ENCODE measurements at places on chromosomes 3 and 15.

DNA sequence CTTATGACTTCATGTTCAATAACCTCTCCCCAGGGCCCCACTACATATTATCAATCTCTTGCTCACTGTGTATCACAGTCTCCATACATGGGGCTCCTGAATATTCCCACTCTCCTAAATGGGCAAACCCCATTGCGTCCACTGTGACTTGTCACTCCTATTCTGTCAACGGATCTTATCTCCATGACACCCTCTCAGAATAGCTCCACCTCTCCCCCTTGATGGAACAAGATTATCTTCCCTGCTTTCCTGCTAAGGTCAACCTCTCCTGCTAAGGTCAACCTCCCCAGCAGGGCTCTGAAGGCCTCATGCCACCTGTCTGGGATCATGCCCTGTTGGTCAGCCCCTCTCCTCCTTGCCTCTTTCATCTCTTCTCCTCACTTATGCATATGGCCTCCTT lies 1.8 kb downstream of the CLDN18 start:
- no peak for DNase-seq

- no peak for DNase-seq
Observed at GRCh38 chr3:195012571-195012970, 258.4 kb downstream of the XXYLT1 start.

DNA sequence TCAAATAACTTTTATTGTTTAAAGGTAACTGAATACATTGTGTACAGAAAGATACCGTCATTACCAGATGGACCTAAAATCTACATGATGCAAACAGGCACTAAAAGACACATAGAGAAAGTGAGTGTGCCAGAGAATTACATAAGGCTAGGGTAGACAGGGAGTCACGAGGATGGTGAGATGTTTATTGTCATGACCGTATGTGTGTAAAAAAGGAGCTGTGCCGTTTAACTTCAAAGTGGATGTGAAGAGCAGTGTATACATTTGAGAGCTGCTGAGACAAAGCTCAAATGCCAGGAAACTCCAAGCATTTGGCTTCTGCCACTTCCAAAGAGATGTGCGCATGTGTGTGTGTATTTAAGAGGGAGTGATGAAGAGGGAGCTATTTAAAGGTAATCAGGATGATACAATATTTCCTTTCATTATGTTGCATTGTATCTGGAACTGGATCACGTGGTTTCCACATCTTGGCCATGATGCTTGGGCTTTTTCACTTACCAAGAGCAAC lies 51.4 kb upstream of the IGF1R start:
- no peak for DNase-seq

GRCh38 chr15:99564221-99565048 lies 1.3 kb upstream of the MEF2A start:
- no peak for DNase-seq

- DNase-seq = no peak
Observed at GRCh38 chr3:79258479-79258878, 509.3 kb downstream of the ROBO1 start.

GRCh38 chr15:93088200-93088980 lies 621 bp downstream of the RGMA start:
- DNase-seq = no peak

- no peak for DNase-seq
Observed at GRCh38 chr3:110139048-110139447, 801.7 kb upstream of the DPPA4 start.

- no peak for DNase-seq
Observed at GRCh38 chr3:26681632-26682031, 59.1 kb downstream of the LRRC3B start.

DNA sequence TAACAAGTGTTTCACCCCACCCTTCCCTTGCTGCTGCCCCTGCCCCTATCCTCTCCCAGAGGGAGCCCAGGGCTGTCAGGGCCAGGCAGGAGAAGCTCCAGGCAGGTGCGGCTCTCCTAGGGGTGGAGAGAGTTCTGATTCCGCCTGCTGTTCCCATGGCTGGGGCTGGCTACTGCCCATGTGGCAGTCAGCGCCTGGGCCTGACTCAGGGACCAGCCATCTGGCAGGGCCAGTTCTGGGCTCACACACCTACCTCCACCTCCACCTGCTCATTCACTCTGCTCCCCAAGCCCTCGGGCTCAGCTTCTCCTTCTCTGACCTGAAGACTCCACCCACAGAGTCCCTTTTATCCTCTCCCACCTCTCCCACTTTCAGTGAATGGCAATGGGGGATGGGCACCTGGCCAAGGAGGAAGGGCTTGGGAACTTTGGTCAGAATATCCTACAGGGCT lies 23.4 kb downstream of the AMOTL2 start:
- DNase-seq = no peak

- no peak for DNase-seq
Observed at GRCh38 chr15:28911310-28911931, 25.6 kb downstream of the APBA2 start.

DNA sequence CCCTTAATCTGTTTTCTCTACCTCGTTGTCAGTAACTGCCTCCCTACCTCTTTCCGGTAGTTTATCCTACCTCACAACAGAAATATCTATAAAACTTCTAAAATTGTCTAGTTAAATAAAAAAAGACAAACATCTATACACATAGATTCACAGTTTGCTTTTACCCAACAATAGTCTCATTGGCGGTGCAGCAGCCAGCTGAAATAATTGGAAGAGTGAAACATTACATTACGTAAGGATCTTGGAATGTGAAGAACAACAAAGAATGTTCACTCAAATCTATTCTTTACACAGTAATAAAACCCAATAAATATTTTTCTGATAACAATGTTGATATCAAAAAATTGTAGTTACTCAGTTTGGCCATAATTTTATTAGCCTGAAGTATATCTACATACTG lies 115.5 kb upstream of the ARPP21 start:
- DNase-seq = no peak

GRCh38 chr15:90751300-90751825 lies 34.2 kb downstream of the BLM start:
- DNase-seq = no peak

GRCh38 chr3:144141496-144141895 lies 169.9 kb downstream of the DIPK2A start:
- no peak for DNase-seq

DNA sequence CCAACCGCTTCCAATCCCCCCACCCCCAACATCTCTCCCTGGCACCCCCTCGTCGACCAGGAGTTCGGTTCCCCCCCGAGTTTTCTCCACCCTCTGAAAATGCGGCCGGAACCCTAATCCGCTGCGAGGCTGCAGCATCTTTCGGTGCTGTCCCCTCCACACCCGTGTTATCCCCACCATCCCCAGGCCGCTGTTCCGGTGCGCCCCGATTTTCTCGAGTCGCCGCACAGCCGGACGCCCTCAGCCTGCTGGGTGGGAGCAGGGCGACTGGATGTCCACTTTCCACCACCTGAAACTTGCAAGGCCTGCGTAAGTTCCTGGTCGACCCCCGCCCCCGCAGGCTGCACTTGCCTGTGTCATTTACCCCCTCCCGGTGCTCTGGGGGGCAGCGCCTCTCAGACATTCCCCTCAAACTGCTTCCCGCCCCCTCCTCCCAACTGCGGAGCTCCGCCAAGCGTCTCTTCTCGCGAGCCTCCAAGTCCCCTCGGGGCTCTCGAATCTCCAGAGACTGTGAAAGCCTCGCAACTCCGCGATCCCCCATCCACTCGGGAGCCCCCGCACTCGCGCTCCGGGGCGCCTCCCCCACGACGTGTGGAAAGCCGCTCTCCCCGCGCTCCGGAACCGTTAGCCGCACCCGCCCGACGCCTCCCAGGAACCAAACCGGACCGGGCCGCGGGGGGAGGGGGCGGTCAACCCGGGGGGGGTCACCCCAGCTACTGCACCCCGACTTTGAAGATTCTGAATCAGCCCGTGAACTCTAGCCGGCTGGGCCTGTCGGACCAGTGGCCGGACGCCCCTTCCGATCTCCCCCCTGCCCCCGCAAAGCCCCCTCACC lies 566 bp downstream of the ETV5 start:
- no peak for DNase-seq

DNA sequence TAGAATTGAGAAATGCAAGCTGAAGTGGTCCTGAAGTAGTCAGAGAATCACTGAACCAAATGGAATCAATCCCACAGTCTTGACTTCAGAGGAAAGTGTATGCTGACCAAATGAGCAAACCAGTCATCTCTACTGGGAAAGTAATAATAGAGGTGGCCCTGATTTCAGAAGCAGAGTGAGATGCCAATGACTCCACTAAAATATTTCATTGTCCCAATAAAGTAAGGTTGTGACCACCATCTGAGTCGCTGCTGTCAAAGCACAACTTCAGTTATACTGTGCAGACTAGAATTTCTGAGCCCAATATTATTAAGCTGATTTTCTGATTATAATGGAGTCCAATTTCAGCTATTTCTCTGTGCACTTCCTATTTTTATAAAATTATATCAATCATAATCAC lies 334.4 kb upstream of the THBS1 start:
- no peak for DNase-seq

DNA sequence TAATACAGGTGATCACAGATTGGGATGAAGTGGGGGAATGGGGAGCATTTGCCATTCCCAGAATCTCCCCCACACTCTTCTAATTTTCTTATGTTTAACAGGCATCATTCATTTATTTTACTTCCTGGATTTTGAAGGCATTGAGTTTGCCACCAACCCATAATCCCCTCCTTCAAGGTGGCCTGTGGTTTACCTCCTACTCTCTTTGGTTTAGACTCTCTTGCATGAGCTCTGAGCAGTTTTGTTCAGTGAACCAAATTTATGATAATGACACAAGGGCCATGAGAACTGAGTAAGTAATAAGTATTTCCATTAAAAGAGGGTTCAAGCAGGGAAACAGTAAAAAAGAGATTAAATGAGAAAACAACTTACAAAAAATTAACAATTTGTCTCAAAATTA lies 703.1 kb upstream of the CFAP20DC start:
- no peak for DNase-seq

DNA sequence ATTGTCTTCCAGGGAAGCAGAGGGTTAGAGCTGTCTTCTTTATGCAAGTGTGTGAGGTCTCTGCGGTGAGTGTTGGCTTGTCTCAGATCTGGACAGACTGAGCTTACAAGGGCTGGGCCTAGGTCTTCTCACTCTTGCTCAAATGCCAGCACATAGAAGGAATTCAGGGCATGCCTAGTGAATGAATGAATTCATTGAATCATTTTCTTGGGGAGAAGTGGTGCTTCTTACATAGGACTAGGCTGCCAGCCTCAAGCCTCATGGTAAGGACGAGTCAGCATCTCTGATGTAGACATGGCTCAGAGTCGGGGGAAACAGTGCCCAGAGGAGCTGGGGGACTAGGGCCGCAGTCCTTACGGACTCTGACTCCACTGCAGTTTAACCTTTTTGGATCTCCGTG lies 17.2 kb downstream of the MKRN2 start:
- DNase-seq = no peak

- no peak for DNase-seq
Observed at GRCh38 chr3:103349760-103350159, 914.9 kb downstream of the ZPLD1 start.

GRCh38 chr3:154898443-154898842 lies 181.7 kb upstream of the MME start:
- no peak for DNase-seq

DNA sequence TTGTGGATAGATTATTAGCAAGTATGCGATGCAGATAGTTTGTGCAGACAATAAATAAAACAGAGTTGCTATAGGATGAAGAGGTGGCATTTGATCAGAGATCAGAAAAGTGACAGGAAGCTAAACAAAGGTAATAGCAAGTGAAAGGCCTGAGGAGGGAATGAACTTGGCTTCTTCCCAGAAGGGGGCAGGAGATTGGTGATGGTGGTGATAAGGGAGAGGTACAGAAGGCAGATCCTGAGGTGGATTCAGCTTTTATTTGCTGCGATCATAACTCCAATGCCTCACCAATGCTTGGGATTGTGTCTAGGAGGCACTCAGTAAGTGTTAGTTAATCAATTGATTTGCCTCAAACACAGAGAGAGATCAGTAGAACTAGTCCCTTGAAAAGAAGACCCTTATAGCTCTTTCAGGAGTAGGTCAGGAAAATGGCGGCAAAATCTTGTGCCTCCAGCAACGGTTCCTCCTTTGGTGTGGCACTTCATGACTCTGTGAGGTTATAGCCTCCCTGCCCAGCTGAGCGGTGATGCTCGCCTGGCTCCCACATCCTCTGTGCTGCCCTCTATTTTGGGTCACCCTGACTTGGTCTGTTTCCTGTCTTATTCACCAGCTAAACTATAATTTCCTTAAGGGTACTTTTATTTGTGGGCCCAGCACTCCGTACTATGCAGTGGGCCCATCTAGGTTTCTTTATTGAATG lies 37.5 kb downstream of the TGFBR2 start:
- no peak for DNase-seq

DNA sequence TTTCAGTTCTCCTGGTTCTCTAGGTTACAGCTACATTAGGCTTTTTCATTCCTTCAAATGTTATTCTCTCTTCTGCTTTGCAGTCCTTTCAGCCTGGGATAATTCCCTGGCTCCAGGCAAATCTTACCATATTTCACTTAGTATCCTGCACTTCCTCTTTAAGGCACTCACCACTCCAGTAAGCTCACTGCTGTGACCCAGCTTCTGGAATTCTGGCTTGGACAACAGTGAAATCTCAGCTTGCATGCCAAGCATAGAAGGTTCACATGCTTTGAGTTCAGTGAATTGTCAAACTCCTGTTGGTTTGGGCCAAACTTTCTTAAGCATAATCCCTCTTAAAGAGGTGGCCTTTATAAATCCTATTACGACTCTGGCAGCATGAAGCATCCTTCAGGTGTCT lies 69.4 kb downstream of the SCN10A start:
- DNase-seq = no peak

GRCh38 chr3:131047582-131047981 lies 20.9 kb downstream of the NEK11 start:
- DNase-seq = no peak

DNA sequence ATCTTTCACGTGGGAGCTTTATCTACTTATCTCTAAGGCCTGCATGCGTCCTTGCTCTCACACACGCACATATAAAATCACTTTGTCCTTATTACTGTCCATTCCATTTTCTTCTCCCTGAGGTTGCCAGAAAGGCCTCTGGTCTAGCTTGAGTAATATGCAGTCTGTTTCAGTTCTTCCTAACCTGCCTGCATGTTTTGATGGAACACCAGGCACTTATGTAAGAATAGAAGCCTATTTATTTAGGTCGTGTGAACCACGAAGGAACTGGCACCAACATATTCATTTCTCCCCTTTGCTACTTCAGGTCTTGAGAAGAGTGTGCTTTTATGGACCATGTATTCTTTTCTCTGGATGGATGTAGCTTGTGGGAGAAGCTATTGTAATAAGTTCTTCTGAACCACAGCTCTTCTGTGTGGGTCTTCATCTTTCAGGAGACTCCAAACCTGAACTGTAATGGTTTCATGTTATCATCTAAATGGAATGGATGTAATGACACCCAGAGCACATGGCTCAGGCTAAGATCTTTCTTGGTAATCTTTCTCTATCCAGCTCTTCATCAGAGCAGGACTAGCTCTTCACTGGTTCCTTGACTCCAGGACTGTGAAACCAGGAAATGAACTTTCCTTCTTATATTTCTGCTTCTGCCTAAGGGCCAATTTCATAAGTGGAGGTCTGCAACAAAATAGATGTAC lies 53.8 kb downstream of the UBE2E2 start:
- no peak for DNase-seq

DNA sequence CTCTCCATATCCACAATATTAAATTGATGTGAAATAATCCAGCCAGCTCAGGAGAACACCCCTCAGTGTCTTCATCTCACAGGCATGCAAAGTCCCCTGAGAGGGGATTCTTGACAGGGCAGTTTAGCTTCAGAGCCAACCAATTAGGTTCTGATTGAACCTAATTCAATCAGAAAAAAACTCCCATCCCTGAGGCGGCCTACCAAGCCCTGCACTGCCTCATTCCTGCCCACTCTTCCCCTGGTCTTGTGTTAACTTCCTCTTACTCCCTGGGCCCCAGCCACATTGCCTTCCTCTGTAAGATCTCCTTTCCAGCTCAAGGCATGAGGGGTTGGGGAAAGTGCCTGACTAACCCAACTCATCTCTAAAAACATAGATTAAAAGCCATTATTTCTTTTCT lies 46.1 kb downstream of the FRMD4B start:
- DNase-seq = no peak

All from AG09309 (cell line).